ENCODE measurements at places on chromosomes 2 and 18.

GRCh38 chr2:29110916-29111535, 4.2 kb upstream of the CLIP4 start:
- DNase-seq, result no peak

GRCh38 chr18:55111271-55111670, 152.0 kb upstream of the CCDC68 start:
- no peak for DNase-seq

GRCh38 chr2:159124441-159124911, 156.0 kb downstream of the TANC1 start:
- DNase-seq, result no peak

- no peak for DNase-seq
Measured at GRCh38 chr2:68357605-68358337, 7.3 kb upstream of the PLEK start.

DNA sequence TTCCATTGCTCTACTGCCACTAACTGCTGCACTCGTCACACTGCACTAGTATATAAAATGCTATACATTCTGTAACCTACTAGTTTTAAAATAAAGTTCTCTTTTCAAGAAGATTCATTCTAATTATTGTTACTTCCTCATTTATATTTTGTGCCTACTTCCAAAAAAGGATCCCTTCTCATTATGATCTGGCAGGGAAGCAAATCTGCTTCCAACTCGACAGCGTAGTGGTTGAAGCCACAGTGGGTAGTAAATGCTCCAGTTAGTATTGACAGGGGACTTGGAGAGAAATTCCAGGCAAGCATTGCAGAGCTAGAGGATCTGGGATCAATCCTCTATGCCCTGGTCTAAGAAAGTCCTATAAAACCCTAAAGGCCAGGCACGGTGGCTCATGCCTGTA, 53.3 kb upstream of the AP1S3 start:
- DNase-seq, result no peak

GRCh38 chr2:168348076-168348475, 100.7 kb upstream of the STK39 start:
- no peak for DNase-seq

DNA sequence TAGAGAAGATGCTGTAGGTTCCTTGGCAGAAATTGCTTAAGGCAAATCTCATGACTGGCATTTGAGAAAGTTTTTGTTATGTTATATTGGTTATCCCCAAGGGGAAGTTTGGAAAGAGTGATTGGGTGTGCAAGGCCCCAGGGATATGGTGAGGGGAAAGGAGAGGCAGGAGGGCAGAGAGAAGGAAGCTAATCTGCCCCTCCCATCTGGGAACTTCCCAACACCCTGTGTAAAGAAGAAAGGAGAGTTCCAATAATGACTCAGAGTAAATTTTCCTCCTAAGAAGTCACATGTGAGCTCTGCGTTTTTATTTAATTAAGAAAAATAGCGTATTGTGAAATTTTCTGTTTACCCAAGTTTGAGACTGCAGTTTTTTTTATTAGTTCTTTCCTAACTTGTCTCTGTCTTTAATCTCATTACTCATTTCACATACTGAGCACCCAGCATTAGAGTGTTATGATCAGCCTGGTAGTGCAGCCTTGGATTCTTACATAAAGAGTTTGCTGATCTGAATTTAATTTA, 3.1 kb upstream of the KYNU start:
- no peak for DNase-seq
